NCI-H187 (cell line): ENCODE measurements at places on chromosomes 3 and 15.

- no peak for DNase-seq
Measured at GRCh38 chr15:41501931-41502794, 8.5 kb downstream of the ITPKA start.

DNA sequence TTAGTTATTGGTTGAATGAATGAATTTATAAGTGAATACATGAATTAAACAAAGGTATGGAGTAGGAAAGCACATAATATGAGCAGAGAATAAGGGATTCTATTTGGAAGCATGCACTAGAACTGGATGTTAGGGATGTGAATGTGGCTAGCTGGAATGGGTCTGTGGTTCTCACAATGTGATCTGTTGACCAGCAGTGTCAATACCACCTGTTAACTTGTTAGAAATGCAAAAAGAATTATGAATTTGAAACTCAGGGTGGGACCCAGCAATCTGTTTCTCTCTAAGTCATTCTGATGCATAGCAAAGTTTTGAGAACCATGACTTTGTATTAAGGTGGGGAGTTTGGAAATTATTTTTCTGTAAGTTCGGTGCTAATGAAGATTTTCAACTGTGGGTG lies 41.0 kb upstream of the SATB1 start:
- DNase-seq, result no peak

- no peak for DNase-seq
Measured at GRCh38 chr15:48936666-48937065, 27.1 kb downstream of the SHC4 start.

GRCh38 chr3:115512565-115513415 lies 110.5 kb upstream of the GAP43 start:
- DNase-seq, result no peak

DNA sequence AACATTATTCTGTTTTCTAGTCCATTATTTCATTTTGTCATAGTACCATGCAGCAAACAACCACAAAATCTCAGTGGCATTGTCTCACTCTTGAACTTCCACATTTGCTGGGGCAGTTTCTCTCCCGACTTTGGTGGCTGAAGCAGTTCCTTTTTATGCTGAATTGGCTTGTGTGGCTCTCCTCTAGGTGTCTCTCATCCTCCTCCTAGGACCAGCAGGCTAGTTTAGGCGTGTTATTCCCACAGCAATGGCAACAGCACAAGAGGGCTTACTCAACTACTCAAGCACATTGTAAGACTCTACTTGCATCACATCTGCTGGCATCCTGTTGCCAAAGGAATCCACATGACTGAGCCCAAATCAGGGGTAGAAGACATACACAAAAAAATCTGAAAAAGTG lies 201.8 kb upstream of the KCNH8 start:
- no peak for DNase-seq

- no peak for DNase-seq
Measured at GRCh38 chr3:41318520-41318919, 119.2 kb downstream of the CTNNB1 start.

GRCh38 chr3:46097691-46098241 lies 70.5 kb upstream of the XCR1 start:
- no peak for DNase-seq

- DNase-seq, result no peak
Measured at GRCh38 chr3:43540624-43541023, 81.2 kb downstream of the ANO10 start.

- no peak for DNase-seq
Measured at GRCh38 chr3:107913701-107914100, 177.1 kb downstream of the CD47 start.

GRCh38 chr3:23607184-23607847 lies 198.4 kb upstream of the UBE2E1 start:
- no peak for DNase-seq

GRCh38 chr3:29475305-29475840 lies 194.5 kb downstream of the RBMS3 start:
- DNase-seq, result no peak

DNA sequence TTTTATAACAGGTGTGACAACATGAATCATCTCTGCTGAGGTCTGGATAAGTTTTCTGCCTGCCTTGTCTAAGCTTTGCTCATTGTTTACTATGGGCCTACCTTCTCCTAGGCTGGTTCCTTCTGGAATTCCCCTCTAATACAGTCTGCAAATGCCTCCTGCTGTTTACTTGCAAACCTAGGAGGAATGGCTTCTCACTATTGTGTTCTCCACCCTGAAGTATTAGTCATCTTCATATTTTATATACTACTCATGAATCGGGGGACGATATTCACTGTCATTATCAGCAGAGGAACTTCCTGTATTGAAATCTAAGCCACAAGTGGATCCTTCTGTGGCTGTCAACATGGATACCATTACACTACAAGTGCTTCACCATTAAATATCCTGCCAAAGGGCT lies 154.8 kb downstream of the PLCL2 start:
- DNase-seq, result no peak

GRCh38 chr3:14687360-14687759 lies 12.4 kb downstream of the C3orf20 start:
- no peak for DNase-seq

DNA sequence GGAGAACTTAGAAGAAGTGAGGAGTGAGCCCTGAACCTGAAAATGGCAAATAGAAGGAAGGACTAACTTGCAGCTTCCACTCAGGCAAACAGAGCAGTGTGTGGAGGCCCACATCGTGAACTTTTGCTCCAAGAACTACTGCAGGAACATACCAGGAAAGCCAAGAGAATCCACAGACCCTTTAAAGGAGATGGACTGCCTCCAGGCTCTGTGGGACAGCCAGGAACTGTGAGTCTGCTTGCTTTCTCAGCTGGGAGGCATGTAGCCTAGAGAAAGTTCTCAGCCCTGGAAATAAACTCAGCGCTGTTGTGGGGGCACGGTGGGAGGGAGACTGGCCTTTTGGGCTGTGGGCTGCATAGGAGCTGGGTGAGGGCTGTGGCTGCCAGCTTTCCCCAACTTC lies 93.0 kb downstream of the SNRK start:
- DNase-seq, result no peak
